ENCODE measurements at places on chromosomes 7 and 10.

DNA sequence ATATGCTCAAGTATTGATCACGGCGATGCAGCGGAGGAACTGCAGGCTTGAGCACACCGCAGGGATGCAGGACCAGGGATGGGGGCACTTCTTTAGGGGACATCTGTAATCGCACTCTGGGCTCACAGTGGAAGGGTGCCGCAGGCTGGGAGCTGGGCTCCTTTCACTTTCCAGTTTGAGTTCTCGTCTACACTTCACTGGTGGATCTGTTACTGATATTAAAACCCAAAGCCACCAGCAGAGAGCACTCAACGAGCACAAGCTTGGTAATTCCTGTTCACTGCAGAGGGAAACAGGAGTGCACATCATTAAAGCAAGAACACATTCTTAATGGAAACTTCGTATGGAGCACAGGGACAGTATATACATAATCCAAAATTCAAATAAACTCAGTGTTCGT is 91.3 kb downstream of the PARD3 start:
- no peak for DNase-seq

GRCh38 chr10:73131301-73131700 is 21.0 kb downstream of the NUDT13 start:
- DNase-seq: no peak

GRCh38 chr7:121697731-121698316 is 175.1 kb upstream of the PTPRZ1 start:
- no peak for DNase-seq

DNA sequence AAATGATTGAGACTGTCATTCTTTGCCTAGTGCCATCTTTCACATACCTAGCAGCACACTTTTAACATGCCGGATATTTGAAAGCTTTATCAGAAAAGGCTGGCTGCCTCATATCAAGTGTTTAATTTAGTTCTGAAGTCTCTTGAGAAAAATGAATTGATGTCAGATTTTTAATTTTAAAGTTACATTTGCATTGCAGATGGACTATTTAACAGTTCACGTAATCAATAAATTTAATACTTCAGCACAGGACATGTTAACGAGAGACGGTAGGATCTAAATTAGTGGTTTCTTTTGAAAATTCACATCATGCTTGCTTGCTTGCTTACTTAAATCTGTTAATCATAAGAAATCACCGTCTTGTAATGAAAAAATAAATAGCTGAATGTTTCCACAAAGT is 51.6 kb downstream of the COL1A2 start:
- no peak for DNase-seq

GRCh38 chr10:82238291-82238690 is 363.3 kb downstream of the NRG3 start:
- no peak for DNase-seq

DNA sequence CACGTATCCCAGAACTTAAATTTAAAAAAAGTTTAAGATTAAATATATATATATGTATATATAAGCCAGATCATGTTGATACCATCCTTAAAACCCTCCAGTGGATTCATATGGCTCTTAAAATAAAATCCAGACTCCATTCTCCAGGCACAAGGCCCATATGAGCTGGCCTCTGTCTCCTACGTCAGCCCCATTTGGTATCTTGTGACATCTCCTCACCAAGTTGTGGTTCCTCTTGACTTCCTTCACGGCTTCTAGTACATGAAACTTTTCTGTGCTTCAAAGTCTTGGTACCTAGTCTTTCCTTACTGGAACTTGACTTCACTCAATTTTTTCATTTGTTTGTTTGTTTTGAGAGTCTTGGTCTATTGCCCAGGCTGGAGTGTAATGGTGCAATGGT is 61.3 kb downstream of the PRLHR start:
- no peak for DNase-seq

- DNase-seq: no peak
Measured at GRCh38 chr7:9407816-9408215, 974.4 kb downstream of the NXPH1 start.

GRCh38 chr7:117008886-117009531 is 55.7 kb downstream of the ST7 start:
- DNase-seq: no peak

- no peak for DNase-seq
Measured at GRCh38 chr10:1163204-1163660, 107.0 kb downstream of the WDR37 start.

- DNase-seq: no peak
Measured at GRCh38 chr7:15505761-15506160, 56.1 kb downstream of the AGMO start.

DNA sequence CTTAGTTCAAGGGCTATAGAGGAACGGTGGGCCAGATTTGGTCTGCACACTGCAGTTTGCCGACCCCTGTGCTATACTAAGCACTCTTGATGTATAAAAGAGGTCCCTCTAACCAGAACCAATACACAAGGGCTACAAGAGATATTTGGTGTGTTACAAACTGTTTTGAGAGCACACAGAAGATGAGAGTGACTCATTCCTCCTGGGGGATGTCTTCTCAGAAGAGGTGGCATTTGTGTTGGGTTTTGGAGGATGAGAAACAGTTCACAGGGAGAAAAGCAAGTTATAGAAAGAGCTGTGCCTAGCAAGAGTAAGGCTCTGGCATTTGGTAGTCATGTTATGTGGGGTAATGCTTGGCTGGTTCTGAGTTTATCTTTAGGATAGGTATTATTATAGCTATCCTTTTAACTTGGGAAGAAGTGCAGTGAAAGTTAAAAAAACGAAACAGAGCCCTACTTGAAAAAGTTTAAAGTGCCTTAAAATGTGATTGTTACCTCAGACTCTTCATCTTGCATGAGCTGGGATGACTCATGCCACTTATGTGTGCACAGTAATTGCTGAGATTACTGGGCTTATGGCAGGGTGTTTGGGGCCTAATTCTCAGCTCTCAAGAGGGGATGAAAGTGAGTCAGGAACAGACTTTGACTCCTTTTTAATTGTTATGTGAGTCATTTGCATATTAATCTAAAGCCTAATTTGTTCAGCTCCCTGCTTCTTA is 160.4 kb downstream of the KIF20B start:
- no peak for DNase-seq

- no peak for DNase-seq
Measured at GRCh38 chr7:77944183-77945182, 145.9 kb downstream of the PHTF2 start.

- DNase-seq: no peak
Measured at GRCh38 chr10:114252092-114252491, 13.0 kb downstream of the VWA2 start.

- DNase-seq: no peak
Measured at GRCh38 chr10:71419002-71419540, 22.4 kb downstream of the CDH23 start.

GRCh38 chr7:150406567-150407421 is 27.7 kb downstream of the ZNF775 start:
- DNase-seq: no peak

- DNase-seq: no peak
Measured at GRCh38 chr7:129665013-129665401, 53.5 kb downstream of the NRF1 start.

DNA sequence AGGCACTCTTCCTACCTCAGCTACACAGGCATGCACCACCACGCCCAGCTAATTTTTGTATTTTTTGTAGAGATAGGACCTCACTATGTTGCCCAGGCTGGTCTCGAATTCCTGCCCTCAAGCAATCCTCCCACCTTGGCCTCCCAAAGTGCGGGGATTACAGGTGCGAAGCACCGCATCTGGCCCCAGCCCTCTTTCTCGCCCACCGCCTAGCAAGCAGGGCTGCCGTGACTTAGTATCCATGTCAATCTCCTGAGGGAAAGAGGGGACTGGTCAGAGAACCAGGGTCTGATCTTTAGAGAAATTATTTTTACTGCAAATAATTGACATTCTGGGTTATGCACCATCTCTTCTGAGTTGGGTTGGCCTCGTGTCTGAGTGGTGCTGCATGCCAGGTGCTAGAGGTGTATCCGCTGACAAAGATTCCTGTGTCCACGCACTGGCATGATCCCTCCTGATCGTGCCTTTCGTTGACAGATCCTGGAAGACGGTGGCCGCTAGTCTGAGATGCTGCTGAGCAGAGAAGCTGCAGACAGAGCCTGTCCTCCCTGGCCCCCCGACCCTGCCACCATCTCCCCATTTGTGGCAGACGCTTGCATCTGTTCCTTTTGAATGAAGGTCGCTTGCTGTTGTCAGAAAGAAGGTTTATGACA is 22.7 kb downstream of the WIPI2 start:
- DNase-seq: no peak

DNA sequence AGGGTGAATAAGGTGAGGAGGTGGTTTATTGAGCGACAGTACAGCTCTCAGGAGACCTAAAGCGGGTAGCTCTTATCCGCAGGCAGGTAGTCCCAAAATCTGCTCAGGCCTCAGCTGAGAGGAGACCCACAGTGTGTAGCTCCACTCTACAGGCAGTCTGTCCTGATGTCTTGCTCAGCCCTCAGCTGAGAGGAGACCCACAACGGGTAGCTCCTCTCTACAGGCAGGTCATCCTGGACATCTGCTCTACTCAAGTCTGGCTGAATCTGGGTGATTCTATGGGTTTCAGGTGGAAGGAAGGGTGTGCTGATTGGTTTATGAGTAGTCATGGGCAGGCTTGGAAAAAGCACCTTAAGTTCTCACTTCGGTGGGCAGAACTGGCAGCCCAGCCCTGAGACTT is 55.6 kb upstream of the ABCB5 start:
- DNase-seq: no peak

DNA sequence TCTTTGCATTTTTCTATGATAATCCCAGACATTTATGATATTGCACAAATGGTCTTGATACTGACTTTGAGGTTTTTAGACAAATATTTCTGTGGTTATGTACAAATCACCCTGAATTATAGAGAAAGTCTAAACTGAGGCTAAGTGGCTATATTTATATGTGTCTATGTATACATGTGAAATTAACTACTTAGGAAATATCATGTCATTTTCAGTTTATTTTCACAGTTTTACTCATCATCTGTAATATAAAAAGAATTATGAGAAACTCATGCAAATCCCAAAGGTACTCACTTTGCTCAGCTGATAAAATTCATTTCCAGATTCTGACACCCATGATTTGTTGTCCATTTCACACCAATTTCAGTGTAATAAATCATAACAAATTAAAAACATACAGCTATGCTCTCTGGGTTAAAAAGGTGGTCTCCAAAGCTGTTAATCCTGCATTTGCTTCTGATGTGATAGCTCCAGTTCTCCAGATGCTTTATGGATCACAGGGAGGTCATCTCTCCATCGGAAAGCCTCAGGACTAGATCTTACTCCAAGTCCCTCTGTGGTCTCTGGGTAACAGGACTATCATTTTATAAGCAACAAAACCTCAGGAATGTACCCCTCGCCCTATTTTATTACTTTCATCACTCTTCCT is 673.9 kb downstream of the PARD3 start:
- no peak for DNase-seq

DNA sequence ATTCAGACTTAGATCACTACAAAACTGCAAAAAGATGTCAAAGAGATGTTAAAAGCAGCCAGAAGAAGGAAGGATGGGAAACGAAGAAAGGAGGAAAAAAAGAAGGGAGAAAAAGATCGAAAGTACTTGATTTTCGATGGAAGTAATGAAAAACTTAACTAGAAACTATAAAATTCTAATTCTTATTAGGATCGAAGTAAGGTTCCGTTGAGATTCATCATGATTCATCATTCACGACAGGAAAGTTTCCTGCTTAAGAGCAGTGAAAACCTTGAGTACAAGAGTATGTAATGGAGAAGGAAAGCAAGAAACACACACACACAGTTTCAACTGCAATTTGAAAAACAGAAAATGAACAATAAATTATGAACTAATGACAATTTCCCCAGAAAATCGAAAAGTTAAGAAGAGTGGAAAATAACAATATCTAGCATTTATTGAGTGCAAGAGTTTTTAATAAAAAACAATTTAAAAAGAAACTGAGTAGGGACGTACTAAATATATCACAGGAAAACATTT is 1.1 kb upstream of the ING3 start:
- DNase-seq: no peak

DNA sequence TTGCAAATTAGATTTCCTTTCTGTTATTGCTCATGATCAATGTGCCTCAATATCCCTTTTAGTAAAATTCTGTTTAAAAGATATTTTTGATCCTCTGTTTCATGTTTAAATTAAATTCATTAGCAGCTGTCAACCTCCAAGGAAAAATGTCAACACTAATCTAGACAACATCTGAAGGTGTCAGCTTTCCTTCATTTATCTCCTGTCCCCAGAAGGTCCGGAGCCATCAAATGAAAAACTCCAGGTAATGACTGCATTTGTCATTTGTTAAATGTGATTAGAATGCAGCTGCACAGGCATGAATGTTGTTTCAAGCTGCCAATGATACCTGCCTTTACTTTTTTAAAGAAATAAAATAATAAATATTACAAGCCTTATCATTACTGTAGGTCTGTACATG is 463.7 kb upstream of the SEMA3A start:
- no peak for DNase-seq

DNA sequence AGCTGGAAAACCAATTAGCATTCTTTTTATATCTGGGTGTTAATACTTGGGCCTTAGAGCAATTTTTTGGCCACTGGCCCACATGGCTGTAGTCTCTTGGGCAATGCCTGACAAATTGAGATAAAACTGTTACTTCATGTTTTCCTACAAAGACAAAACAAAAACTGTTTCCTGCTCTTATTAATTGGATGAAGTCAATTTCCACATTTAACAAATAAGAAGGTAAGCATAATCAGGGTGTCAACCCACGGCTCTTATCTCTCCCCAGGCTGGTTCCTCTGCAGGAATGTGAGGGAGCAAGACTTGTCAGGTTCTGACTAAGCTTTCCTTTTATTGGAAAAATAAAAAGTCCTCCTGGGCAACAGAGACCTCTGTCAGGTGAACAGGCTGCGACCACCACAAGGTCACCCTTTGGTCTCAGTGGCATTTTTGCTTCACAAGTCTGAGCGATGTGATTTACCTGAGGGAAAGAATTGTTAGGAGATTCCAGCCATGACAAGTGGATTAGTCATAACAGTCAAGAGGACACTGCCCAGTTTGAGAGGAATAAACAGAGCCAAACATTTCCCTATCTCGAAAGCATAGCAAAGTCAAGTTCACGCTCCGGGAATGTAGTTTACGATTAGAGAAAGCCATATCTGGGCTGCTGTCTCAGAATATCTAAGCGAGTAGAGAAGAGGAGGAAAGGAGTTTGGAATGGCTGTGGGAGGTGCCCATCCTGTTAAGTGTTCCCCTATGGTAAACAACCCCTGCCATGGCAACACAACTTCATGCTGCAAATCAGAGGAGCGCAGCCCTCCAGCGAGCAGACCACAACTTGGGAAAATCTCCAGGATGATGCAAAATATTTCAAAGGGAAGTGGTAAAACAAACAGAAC is 144.4 kb downstream of the TES start:
- no peak for DNase-seq

DNA sequence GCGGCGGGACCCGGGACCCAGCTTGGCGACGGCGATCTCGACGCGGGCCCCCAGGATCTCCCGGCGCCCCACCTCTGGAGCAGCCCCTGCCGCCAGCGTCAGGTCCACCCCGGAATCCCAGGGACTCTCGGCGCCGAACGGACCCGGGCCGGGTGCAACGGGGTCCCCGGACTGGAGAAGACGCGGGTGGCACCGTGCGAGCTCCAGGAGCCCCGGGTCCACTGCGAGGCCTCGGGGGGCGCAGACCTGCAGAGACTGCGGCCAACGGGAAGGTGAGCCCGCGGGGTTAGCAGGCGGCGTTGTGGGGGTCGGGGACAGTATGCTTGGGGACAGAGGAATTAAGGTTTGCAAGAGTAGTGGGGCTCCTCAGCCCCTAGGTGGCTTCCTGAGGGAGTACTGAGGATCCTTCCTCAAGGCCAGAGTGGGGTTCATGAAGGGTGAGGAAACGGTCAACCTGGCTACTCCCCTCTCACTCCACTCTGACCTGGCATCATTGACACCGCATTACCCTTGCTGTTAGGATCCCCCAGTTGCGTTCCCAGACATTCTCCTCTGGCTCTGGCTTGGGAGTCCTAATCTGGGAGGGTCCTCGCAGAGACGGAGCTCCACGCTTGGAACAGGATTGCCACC is 353 bp downstream of the EPHB6 start:
- no peak for DNase-seq
